ENCODE measurements at places on chromosomes 1 and 21.

DNA sequence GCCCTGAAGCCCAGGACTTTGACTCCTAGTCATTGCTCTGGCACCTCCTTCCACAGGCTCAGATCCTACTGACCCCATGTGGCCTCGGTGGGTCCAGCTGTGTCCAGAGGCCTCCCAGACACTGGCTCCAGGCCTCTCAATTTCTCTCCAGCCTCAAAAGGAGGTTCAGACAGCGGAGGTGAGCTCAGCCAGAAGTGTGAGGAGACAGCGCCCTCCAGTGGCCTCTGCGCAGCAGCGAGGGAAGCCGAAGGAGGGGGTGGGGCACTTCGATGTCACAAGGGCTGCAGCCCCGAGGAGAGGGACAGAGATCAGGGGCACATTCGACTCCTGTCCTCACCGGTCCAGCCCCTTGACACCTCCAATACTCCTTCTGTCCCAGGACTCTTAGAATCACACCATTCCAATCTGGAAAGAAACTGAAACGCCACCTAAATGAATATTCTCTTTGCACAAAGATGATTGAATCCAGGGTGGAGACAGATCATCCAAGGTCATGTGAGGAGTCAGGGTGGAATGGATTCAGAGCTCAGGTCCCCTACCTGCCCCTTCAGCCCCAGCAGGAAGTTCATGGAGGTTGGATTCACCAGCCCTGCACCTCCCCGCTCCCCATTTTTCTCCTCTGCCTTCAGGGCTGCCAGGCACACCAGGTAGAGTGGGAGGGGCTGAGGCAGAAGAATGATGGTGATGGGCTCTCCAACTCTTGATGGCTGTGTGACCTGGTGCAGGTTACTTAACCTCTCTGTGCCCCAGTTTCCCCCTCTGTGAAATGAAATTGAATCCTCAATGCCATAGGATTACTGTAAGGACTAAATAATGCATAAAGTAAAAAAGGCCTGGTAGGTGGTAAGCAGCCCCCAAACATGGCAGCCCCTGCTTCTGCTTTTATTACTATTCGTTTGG, 34.8 kb upstream of the ZBTB40 start:
- peak; percentile 87 for DNase-seq

DNA sequence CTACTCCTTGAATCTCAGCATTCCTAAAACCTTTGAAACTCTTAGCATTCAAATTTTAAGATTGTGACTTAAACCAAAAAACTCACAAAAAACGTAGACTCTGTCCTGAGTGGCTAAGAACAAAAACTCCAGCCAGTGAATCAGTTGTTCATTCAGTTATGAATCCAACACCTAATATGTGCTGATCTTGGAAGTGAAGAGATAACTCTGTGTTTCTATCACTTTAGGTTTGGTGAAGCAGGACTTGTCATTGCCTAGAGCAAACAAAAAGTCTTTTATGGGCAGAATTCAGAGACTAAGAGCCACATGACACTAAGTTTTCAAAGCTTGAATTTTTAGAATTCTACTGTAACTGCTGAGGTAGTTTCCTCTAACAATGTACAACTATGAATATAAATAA, 10.4 kb upstream of the GPR137B start:
- DNase-seq: no peak

GRCh38 chr1:24996983-24997893, 67.2 kb upstream of the RUNX3 start:
- DNase-seq: no peak

DNA sequence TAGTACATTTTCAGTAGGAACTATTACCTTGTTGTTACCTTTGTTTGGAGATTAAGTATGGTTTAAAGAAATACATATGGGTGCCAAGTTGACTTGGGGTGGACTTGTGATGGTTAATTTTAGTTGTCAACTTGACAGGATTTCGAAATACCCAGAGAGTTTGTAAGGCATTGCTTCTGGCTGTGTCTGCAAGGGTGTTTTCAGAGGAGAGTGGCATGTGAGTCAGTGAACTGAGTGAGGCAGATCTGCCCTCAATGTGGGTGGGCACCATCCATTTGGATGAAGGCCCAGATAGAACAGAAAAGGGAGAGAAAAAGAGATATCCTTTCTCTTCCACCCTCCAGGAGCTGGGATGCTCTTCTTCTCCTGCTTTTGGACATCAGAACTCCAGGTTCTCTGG, 315.5 kb downstream of the GPATCH2 start:
- DNase-seq: no peak

DNA sequence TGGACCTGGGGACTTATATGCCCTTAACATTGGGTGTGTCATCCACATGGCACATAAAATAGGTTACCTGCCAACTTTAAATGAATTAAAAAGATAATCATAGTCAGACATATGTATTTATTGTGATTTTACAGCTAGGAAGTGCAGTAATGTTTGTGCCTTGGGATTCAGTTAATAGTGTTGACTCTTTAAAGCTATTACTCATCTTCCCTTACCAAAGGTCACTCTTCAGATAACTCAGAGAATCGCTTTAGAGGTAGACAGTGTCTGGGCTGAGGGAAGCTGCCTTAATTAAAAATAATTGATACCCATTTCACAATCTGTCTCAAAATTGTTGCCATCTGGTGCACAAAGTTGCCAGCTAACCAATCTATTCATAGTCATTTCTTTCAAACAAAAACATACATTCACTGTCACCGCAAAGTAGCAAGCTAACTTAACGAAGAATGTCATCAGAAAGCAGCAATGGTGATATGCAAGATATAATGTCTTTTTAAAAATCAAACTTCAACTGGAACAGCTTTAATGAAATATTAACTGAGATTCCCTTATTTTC, 3.0 kb upstream of the KRTAP15-1 start:
- no peak for DNase-seq

DNA sequence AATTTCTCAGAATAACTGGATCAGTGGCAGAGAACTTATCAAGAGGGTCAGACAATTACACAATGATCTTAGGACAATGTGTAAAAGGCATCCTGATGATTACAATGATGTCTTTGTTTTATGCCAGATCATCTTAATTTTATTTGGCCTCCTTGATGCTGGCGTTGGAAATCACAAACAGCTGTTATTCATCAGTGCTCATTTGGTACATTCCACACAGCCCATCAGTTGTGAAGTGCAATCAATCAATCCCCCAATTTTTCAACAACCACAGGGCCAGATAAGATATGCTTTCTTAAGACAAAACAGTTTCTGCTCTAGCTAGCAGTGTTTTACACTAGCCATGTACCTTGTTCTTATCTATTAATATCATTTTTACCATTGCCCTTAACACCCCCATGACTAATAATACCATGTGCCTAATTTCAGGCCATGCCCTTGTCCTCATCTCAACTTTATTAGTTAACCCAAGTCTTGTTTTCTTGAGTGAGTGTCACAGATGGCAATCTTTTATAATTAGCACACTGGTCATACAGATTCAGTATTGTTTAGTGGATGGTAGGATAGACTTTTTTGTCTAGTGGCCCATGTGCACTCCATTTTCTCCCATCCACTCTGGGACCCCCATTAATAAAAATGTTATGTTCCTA, 40.8 kb upstream of the COL24A1 start:
- DNase-seq: no peak

DNA sequence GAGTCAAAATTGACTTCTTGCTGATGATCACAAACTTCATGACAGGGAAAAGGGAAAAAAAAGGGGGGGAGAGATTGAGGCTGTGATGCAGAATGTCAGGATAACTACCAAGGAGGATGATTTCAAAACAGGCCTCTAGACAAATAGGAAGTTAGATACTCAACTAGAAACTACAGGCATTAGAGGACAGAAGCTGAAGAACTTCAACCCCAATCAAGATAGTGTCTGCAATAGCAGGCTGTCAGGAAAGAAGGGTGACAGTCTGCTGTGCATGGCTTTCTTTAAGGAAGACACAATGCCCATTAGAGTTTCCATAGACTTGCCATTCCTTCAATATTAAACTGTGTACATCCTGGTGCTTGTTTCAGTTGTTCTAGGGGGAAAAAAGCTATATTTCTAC, 257.2 kb downstream of the TTLL7 start:
- DNase-seq: no peak

GRCh38 chr1:209854196-209854595, 26.4 kb downstream of the UTP25 start:
- no peak for DNase-seq

GRCh38 chr1:243933495-243933894, 83.5 kb upstream of the AKT3 start:
- no peak for DNase-seq

DNA sequence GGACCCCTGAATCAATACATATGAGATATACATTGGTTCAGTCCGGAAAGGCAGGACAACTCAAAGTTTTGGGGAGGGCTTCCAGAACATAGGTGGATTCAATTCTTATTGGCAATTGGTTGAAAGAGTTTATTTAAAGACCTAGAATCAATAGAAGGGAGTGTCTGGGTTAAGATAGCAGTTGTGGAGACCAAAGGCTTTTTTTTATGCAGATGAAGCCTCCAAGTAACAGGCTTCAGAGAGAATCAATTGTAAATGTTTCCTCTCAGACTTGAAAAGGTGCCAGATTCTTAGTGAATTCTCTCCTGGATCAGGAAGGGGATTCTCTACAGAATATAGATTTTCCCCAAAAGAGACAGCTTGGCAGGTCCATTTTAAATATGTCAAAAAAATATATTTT, 27.0 kb upstream of the CD5L start:
- DNase-seq: no peak

DNA sequence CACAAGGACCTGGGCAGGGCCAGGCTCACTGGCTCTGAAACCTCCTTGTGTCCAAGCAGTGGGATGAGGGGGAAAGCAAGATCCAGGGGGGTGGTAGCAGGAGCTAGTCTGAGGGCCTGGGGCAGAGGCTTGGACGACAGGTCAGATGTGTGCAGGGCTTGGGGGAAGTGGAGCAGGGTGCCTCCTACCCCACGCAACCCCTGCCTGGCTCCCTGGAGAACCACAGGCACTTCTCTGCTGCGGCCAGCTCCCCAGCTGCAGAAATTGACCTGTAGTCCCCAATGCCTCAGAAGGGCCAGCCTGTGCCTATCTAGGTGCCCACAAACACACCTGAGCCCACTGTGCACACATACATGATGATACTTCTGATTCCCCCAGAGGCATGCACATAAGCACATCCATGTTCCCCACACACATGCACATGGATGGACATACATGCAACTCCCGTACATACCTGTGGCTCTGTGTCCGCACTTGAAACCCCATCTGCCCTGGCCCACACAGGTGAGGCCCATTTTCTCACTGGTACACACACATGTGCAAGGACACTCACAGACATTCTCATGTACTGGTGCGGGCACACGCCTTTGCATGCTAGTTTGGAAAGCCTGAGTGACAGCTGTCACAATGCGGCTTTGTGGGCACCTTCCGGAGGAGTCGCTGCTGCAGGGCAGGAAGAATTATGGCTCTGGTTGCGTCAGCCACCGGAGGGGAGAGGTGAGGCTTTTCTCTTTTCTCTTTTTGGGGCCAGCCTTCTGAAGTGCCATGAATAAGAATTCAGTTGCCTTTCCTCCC, 247.2 kb upstream of the CSF3R start:
- no peak for DNase-seq

All from activated CD4-positive, alpha-beta T cell treated with anti-CD3 and anti-CD28 coated beads for 48 hours (primary cell).